Hepatic stellate cell (primary cell): ENCODE measurements at places on chromosomes 3 and 15.

DNA sequence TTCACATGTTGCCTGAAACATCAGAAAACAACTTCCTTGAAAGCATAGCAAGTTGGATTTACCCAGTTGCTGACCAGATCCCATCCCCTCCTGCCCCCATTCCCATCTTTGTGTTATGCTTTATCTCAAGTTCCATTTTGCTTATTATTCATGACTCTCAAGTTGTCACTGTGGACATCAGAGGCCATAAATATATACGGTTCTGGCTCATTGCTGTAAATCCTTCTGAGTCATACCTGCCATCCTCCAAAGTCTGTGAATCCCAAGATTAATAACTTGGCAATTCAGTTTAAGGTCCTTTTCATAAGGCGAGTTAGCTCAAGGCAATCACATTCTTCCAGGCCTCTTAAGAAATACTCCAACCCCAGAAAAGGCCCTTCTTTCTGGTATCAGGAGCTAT lies 126.2 kb upstream of the C2CD4B start:
- no peak for DNase-seq

- DNase-seq, result no peak
Measured at GRCh38 chr3:171962137-171962720, 77.1 kb upstream of the FNDC3B start.

DNA sequence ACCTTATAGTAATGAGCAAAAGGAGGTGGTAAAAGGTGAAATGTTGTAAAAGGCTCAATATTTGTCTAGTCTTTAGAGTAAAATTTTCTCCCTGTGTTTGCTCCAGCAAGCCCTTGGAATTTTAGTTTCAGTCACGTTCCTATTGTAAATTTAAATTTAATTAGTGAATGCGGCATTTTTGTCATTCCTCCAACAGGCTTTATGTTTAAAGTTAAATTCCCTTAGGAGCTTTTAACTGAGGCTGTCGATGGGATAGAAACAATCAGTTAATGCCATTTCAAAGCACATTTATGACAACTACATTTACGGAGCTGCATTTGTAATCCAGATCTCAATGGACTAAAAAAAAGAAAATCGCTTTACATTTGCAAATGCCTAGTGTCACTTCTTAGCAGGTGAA lies 868 bp upstream of the GADL1 start:
- DNase-seq, result no peak

DNA sequence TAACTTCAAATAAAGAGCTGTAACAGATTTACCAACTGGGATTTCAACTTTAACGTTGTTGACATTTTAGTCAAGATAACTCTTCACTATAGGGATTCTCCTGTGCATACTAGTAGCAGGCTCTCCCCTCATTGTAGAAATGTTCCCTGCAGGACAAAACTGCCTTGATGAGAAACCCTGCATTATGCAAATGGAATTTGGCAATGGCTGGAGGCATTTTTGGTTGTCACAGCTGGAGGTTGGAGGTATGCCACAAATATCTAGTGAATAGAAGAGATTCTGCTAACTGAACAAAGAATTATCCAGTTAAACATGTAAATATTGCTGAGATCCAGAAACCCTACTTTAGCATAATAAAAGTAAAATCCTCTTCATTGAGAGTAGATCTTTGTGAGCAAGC lies 928.8 kb upstream of the ALCAM start:
- DNase-seq, result peak; percentile 1

GRCh38 chr3:106004137-106004681 lies 135.4 kb upstream of the CBLB start:
- DNase-seq, result no peak

GRCh38 chr3:172103724-172104123 lies 64.3 kb downstream of the FNDC3B start:
- no peak for DNase-seq

GRCh38 chr3:113185194-113185835 lies 26.0 kb upstream of the BOC start:
- DNase-seq, result no peak

DNA sequence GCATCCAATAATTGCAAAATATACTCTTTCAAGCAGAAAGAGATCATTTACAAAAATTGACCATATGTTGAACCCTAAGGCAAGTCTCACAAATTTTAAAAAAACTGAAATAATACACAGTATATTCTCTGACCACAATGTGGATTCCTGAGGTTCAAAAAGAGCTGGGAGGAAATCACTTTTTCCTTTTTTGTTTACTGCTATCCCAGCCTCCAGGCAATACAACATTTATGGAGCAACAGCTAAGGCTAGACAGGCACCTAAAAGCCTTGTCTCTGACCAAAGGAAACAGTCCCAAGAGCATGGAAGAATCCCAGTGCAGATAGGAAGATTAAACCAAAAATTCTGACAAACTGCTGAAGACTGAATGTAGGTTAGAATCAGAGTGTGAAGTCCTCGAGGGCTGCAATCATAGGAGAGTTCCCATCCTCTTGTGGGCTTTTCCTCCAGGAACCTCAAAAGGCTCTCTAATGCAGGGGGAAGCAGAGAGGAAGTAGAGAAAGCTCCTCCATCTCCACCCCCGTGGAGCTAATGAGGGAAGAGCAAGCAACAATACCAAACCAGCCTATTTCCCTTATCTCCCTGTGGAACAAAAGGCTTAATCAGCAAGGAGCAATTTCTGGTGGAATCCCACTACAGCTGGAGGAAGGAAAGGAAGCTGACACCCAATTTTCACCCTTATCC lies 57.0 kb downstream of the TMCC1 start:
- no peak for DNase-seq

DNA sequence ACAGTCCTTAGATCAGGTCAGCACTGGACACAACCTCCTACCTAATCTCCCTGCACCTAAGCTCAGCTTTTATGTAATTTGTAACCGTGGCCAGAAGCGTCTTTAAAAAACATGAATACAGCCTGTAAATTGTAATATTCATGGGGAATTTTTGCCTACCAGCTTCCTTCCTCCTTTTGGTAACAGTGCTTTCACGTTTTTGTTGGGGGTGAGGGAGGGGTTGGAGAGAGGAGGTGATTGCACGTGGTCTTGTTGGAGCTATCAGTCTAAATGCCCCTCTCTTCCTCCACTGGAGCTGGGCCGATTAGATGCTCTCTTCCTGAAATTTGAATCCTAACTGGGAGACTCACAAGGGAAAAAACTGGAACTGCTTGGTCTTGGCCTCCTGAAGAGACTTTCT lies 35.1 kb upstream of the SCN5A start:
- no peak for DNase-seq

GRCh38 chr15:38068626-38069391 lies 134.4 kb downstream of the TMCO5A start:
- DNase-seq, result peak; percentile 68

DNA sequence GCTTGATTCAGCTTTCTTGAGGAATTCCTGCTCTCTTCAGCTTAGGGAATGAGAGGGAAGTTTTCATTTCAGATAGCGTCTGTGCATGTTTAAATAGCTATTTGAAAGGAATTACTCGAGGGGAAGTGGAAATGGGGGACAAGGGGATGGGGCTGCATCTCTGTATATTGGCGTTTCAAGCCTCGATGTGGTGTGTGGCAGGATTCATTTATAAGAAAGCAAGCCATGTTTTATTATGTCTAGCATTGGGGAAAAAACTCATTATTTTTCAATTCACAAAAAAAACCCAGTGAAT lies 1.0 kb downstream of the ATP2C1 start:
- DNase-seq, result peak; percentile 17

- DNase-seq, result no peak
Measured at GRCh38 chr3:48896936-48897335, 1.7 kb downstream of the SLC25A20 start.

DNA sequence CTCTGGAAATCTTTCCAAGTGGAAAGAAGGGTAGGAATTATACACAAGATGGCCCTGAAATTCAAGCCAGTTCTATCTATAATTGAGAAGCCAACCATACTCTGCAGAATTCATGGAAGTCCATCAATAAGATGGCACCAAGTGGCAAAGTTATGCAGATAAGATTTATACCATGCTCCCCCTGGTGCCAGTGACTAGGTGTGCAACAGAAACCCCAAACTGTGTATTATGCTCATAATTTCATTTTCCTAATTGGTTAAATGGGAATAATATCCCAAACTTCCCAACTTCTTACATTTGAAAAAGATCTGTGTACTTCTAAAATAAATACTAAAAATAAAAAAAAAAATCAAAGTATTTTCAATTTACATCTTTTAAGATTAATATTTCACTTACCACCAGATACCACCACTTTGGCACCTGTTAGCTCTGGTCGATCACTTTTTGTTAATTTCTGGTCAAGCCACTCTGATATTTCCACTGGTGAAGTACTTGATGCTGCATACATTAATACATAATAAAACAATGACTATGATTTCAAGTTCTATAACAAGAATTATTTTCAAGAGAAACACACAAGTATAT lies 25.9 kb downstream of the ETFA start:
- DNase-seq, result peak; percentile 31

DNA sequence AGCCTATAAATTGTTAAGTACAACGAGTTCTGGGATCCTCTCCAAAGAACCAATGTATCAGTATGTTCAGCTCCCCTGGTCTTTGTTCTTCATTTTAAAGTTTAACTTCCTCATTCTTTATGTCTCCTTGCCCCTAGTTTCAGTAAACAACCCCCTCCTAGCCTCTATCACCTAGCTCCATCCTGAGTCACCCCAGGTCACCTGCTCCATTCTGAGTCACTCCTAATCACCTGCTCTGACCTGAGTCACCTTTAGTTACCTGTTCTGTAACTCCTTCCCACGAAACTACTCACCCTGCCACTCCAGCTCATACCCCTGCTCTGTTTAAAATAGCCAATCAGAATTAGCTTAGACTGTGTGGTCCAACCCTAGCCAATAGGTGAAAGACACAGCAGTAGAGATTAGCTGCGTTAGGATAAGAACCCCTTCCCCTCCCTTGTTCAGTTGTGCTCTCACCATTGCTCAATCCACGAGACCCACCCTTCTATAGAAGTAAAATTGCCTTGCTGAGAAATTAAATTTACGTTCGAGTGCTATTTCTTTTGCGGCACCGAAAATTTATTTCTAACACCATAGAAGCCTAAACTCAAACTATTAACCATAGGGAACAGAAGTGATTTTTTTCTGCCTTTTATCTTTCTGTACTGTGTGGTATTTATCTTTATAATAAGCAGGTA lies 245.0 kb upstream of the ADAMTS9 start:
- no peak for DNase-seq
